ENCODE measurements at places on chromosomes 5 and 9.

DNA sequence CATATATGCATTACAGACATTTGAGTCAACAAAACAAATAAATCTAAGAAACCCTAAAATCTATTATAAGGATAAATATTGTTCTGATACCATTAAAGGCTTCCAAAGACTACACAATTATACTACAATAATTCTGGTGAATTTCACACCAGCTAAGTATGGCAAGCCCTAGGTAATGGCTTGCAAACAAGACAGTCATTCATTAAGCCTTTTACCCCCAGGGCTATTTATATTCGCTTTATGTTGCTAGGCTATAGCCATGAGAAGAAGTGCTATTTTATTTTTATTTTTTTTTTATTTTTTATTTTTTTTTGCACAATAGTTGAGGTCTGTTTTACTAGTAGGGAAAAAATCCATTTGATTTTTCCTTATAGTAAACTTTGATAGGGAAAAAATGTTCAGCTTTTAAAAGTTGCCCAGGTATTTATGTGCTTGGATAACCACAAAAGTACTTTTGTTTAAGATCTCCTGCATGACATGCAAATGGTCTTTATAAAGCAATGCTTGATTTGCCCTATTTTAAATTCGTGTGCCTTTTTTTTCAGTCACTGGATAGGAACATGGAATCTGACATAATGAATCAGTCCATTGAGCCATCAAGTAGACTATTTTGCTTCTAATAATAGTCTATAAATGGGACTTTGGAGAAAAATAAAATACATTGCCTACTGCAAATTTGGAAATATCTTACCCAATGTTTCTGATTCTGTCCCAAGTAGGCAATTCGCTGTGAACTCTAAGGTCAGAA, 946.3 kb upstream of the COX7C start:
- no peak for DNase-seq

GRCh38 chr9:99433555-99433954, 211.5 kb downstream of the SEC61B start:
- no peak for DNase-seq

- DNase-seq: no peak
These were observed 11.6 kb upstream of the CMBL start for GRCh38 chr5:10319202-10319851.

DNA sequence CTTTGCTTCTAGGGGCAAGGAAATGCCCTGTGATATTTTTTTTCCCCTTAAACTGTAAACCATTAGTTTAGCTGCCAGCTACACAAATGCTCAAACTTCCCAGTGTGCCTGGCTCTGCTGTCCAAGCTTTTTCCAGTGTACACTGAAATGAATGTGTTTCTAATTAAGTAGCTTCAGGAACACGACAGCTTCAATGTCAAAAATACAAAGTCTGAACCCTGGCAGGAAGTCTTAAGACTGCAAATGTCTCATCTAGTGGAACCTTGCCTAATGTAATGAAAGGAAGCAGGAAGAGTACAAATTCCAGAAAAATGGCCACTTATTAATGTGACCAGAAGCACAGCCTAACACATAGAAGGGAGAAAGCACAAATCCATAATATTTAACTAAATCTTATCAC, 255.2 kb downstream of the CRB2 start:
- no peak for DNase-seq

- no peak for DNase-seq
These were observed 48.5 kb downstream of the PLGRKT start for GRCh38 chr9:5389109-5389732.

DNA sequence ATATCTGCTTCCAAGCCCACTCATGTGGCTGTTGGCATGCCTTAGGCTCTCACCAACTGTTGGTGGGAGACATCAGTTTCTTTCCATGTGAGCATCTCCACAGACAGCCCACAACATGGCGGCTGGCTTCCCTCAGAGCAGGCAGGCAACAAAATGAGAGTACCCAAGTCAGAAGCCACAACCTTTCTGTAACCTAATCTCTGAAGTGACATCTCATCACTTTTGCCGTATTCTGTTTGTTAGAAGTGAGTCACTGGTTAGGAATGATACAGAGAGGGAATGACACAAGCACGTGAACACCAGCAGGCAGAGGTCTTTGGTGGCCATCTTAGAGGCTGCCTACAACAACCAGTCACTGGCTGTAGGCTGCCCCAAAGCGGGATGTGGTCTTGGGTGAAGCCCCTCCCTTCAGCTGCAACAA, 88.6 kb upstream of the RASGRF2 start:
- no peak for DNase-seq

- no peak for DNase-seq
These were observed 418.3 kb downstream of the CDH10 start for GRCh38 chr5:24226479-24226878.

DNA sequence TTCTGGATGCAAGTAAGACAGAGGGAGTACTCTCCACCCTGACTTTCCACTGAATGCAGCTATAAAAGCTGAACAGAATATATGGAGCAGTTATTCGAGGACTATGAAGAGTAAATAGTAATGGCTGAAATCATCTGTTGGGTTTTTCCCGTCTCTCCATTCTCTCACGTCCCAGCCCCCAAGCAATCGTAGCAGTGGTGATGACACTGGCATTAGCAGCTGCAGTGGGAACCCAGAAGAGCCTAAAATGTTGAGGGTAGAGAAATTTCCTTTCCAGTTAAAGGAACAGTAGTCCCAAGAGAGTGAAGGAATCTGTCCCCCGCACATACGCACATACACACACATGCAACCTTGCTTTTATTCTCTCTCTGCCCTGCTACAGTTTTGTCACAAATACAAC, 33.2 kb downstream of the MED27 start:
- DNase-seq: no peak

DNA sequence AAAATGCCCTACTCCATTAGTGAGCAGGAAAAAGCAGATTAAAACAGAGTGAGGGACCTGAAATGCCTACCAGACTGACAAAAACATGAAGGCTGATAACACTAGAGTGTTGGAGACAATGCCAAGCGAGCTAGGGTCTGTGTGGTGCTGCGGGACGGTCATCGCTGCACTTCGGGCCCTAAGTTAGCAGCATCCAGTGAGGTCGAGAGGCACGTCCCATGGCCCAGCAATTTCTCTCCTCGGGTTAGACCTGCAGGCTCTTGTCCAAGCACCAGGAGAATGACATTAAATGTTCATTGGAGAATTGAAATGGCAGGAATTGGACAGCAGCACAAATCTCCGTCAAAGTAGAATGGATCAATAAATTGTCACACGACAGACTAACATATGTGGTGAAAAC, 5.3 kb upstream of the CACNA1B start:
- DNase-seq: no peak

GRCh38 chr5:180027459-180028089, 44.0 kb downstream of the RNF130 start:
- DNase-seq: no peak

DNA sequence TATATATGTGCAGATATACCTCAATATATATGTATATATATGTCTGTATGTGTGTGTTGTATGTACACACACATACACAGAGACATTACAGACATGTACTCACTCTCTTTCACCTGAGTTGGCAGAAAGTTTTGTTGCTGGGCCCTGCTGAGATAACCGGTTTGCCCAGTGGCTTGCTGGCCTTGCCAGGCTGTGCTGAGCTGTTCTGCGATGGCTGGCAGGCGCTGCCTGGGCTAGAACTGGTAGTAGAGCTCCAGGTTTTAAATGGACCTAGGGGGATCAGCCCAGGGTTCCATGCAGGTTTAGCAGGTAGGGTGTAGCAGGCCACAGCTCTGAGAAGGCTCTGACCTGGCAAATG, 394.3 kb downstream of the GADD45G start:
- no peak for DNase-seq

- no peak for DNase-seq
These were observed 52.4 kb downstream of the FBXW11 start for GRCh38 chr5:171953860-171954701.

GRCh38 chr5:4661836-4662235, 478.3 kb upstream of the ADAMTS16 start:
- no peak for DNase-seq

DNA sequence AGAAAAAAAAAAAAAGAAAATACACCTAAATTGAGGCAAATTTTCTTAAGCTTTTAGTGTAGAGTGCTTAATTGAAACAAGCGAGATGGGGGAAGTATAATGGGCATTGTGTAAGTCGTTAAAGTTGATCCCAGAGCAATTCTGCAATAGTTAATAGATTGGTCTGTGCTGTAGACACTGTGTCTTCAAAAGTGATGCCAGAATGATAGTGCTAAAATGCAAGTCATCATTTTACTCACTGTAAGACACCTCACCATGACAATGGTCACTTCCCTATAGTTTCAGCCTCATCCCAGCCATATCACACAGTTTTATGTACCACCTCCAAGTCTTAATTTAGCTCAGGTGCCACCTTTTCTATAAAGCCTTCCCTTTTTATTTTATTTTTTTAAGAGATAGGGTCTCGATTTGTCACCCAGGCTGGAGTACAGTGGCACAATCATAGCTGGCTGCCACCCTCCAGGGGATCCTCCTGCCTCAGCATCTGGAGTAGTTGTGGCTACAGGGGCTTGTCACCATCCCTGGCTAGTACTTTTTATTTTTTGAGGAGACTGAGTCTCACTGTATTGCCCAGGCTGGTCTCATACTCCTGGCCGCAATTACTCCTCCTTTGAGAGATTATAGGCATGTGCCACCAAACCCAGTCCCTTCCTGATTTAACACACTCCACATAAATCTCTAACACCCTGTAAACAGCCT, 6.2 kb downstream of the COX7C start:
- no peak for DNase-seq

- DNase-seq: no peak
These were observed 68.8 kb downstream of the ITGA1 start for GRCh38 chr5:52856564-52856963.

- no peak for DNase-seq
These were observed 6.9 kb downstream of the MRPS27 start for GRCh38 chr5:72313141-72313540.

- DNase-seq: no peak
These were observed 303.5 kb downstream of the PLK2 start for GRCh38 chr5:58156361-58156760.

DNA sequence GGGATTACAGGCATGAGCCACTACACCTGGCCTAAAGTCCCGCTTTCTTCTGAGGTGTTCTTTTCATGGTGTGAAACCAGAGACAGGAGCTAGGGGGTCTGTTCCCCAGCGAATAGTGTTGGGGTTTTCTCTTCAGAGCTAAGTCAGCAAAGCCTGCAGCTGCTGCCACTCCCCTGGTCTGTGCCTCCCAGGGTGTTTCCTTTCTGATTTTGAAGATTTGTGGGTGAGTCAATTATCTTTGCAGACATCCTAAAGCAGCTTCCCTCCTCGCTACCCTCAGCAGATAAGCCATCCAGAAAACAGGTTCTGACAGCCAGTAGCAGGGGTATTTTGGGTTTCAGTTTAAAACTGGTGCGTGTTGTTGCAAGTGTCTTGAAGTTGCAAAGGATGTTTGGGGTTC, 72.0 kb upstream of the IQGAP2 start:
- DNase-seq: no peak

DNA sequence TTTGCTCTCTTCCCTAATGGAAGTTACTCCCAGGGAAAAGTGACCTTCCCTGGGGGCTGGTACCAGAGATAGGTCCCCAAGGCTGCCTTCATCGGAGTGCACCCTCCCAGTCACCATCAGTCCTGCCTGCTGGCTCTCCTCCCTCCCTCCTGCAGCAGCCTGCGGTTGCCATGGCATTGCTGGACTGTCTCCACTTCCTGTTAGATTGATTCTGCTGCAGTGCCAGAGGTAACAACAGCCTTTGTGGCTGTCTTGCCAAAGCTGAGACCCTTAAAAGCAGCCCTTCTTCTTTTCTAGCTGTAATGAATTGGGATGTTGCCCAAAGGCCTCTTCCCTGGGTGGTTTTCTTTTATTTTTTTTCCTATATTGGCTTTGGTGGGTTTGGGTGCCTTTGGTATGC, 78.1 kb upstream of the PRLR start:
- DNase-seq: no peak

DNA sequence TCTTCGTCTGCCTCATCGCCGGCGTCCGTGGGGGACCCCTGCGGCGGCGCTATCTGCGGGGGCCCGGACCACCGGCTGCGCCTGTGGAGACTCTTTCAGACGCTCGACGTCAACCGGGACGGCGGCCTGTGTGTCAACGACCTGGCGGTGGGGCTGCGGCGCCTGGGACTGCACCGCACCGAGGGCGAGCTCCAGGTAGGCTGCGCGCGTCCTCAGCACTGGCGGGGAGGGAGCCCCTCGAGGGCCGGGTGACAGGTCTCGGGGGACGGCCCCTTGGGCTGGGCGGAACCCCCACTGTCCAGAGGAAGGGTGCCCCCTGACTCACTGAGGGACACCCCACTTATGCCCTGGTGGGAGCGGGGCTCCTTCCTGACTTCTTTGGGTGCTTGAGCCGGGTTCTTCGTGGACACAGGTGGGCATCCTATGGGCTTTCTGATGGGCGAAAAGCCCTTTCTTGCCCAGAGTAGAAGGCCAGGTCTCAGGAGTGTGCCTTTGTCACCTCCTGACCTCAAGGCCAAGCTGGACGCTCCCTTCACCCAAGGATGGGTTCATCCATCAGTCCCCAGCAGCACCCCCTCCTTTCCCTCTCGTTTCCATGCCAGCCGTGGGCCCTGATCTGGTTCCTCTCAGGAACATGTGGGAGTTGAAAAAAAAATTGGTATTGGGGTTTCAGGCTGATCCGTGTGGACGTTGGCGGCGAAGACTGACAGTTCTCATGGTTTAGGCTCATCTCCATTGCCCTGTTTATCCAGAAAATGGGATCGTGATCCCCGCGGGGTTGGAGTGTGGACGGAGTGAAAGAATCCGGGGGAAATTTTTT, 564 bp downstream of the SLC25A25 start:
- no peak for DNase-seq

GRCh38 chr9:136482046-136482792, 621 bp downstream of the SEC16A start:
- no peak for DNase-seq

- no peak for DNase-seq
These were observed 16.0 kb upstream of the SLC25A51 start for GRCh38 chr9:37919956-37920335.

- no peak for DNase-seq
These were observed 413 bp upstream of the GFI1B start for GRCh38 chr9:132978112-132978450.

GRCh38 chr5:120706877-120707276, 242.8 kb downstream of the PRR16 start:
- no peak for DNase-seq

- DNase-seq: no peak
These were observed 894 bp downstream of the FST start for GRCh38 chr5:53481159-53481886.

- DNase-seq: no peak
These were observed 117.5 kb upstream of the ZNF462 start for GRCh38 chr9:106745457-106745856.

DNA sequence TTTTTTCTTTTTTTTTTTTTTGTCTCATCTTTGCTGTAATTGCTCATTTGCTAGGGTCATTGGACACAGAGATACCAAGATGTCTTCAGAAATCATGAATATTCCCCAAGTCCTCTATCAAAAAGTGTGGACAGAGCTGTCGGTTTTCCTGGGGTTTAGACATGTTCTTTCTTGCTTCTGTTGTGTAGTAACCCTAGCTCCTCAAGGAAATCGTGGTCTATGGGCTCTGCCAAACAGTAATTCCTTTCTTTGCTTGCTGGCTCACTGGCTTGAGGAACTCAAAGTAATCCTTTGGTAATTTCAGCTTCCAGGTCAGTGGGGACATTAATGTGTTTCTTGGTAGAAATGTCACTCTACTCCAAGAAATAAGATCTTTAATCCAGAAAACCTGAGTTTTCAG, 101.7 kb downstream of the TMC1 start:
- DNase-seq: no peak
